ENCODE measurements at places on chromosomes 2 and 18. TPM values are rescaled to one million over a fixed set of nuclear protein-coding genes. Genes with fewer than 3 reads are reported as not detected.

The CFAP210 gene
- total RNA-seq, result 0.12 TPM

The NPPC gene
- total RNA-seq, result not detected

The MAP3K19 gene
- not detected for total RNA-seq

The EPHA4 gene
- total RNA-seq, result 59.3 TPM

The CAPN14 gene
- not detected for total RNA-seq

The RUFY4 gene
- total RNA-seq, result not detected

The C18orf54 gene
- 4.8 TPM for total RNA-seq

The PER2 gene
- total RNA-seq, result 4.2 TPM

The ANKRD44 gene
- total RNA-seq, result 20.8 TPM

The CCNT2 gene
- 29.0 TPM for total RNA-seq

The RTTN gene
- 12.0 TPM for total RNA-seq

The KRTCAP3 gene
- total RNA-seq, result 1.0 TPM

The PKDCC gene
- 2.1 TPM for total RNA-seq

The NOSTRIN gene
- total RNA-seq, result 10.0 TPM

The ZBTB7C gene
- 0.09 TPM for total RNA-seq

The IL36A gene
- total RNA-seq, result not detected

The SLC11A1 gene
- total RNA-seq, result 1.2 TPM

The FAM124B gene
- not detected for total RNA-seq

The VWC2L gene
- total RNA-seq, result not detected

The MC4R gene
- not detected for total RNA-seq

The RBM44 gene
- 0.20 TPM for total RNA-seq

The E2F6 gene
- total RNA-seq, result 29.8 TPM

The SOX11 gene
- 0.03 TPM for total RNA-seq

The EVA1A gene
- not detected for total RNA-seq

The ASPRV1 gene
- 0.12 TPM for total RNA-seq

The IL1B gene
- total RNA-seq, result 2.5 TPM

The UGT1A4 gene
- not detected for total RNA-seq

The RGPD4 gene
- total RNA-seq, result not detected

The TNS1 gene
- total RNA-seq, result not detected

The TTR gene
- not detected for total RNA-seq

The AKAIN1 gene
- total RNA-seq, result not detected

The ST3GAL5 gene
- 5.0 TPM for total RNA-seq

The CNRIP1 gene
- total RNA-seq, result 7.3 TPM

The UGT1A5 gene
- not detected for total RNA-seq

The CENPA gene
- total RNA-seq, result 31.9 TPM

The FABP1 gene
- total RNA-seq, result not detected

The TXNDC2 gene
- total RNA-seq, result 0.17 TPM

The CYB5A gene
- 72.0 TPM for total RNA-seq

All from NCI-H460 (cell line).